ENCODE measurements at places on chromosomes 4 and X.

DNA sequence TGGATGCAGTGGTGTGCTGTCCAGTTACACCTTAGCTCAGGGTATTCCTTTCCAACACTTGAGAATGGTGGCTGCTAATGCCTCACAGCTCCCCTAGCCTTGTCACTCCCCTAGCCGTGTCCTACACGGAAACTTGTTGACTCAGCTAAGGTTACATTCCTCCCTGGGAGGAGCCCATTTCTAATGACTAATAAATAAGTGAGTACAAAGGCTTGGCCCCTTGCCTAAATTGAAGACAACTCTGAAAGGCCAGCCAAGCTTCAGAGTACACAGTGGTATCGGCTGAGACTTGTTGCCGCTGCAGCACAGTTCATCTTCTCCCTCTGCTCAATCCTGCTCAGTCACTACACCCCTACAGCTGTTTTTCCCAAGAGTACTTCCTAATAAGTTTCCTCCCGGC, 21.2 kb upstream of the SLC25A31 start:
- no peak for DNase-seq

DNA sequence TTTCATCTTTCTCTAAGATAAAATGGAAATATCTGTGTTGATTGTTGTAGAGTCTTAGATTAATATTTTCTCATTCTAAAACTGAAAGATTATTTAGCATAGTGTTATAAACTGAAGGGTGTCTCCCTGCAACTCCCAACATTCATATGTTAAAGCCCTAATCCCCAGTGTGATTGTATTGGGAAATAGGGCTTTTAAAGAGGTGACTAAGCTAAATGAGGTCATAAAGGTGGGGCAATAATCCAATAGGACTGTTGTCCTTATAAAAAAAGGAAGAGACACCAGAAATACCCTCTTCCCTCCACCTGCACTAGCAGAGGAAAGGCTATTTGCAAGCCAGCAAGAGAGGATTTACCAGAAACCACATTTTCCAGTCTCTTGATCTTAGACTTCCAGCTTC, 1626.4 kb downstream of the C4orf33 start:
- DNase-seq, result no peak

- no peak for DNase-seq
These were observed 43.8 kb downstream of the GEMIN8 start for GRCh38 chrX:13985697-13986435.

- no peak for DNase-seq
These were observed 148.3 kb downstream of the MGST2 start for GRCh38 chr4:139813881-139814280.

DNA sequence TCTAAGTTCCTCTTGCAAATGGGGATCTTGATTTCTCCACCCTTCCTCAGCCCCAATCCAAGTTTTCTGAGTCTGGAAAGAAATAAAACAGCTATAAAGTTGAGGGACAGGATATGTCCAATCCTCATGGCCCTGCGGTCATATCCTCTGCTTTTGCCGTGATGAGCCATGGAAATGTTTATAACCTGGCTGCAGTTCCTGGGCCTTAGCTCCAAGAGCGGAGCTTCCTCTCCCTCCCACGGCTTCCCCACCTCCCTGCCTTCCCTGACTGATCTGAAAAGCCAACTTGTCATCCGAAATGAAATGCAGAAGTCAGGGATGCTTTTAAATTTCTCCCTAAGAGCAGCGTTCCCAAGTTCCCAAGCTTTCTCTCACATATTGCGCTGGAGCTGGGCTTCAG, 221.5 kb upstream of the SFRP2 start:
- no peak for DNase-seq

- DNase-seq, result no peak
These were observed 12.2 kb downstream of the EGFL6 start for GRCh38 chrX:13581554-13581953.

DNA sequence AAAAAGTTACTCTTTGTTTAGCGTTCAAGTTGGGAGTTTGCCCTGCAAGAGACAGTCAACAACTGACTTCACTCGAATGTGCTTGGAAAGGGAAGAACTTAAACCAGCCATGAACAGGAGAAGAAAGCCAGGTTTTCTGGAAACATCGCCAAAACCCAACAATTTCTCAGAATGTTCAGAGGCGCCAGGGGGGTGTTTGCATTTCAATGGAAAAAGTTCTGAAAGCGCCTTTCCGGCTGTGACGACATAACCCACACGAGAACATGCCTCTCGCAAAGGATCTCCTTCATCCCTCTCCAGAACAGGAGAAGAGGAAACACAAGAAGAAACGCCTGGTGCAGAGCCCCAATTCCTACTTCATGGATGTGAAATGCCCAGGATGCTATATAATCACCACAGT, 78.1 kb upstream of the ADGRA3 start:
- no peak for DNase-seq

DNA sequence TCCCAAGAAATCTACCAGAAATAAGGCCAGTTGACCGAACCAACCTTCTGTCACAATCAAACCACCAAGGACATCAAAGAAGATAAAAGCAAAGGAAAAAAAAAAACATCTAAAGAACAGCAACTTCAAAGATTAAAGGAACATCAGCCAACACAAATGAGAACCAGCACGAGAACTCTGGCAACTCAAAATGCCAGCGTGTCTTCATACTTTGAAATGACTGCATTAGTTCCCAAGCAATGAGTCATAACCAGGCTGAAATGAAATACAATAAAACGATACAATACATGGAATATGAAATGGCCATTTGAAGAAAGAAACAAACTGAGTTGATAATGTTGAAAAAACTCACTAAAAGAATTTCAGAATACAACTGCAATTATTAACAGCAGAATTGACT, 611.6 kb upstream of the GRIA3 start:
- no peak for DNase-seq

GRCh38 chrX:63282077-63282476, 69.1 kb downstream of the SPIN4 start:
- DNase-seq, result no peak

GRCh38 chrX:128975745-128976144, 547.5 kb downstream of the SMARCA1 start:
- no peak for DNase-seq

- DNase-seq, result no peak
These were observed 988 bp upstream of the SRD5A3 start for GRCh38 chr4:55345054-55345453.

DNA sequence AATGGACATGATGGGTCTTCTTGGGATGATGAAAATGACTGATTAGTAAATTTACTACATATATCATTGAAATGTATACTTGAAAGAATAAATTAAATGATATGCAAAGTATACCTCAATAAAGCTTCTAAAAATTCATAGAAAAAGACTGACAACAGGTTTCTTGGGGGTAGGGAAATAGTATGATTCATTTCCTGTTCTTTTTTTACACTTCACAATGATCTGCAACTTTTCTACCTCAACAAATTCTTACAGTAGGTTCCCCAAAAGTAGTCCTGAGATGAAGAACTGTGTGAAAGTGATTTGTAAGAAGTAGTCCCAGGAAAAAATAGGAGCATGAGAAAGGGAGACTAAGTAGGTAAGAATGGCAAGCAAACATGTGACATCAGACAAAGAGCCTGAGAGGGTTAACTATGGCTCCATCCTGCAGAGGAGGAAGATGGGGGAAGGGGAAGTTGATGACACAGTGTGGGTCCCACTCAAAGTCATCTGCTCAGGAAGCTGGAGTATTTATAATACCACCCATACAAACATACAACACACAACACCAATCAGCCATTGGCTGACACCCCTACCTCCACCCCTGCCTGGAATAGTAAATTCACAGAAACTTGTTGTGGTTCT, 73.9 kb downstream of the ARHGAP6 start:
- DNase-seq, result no peak

DNA sequence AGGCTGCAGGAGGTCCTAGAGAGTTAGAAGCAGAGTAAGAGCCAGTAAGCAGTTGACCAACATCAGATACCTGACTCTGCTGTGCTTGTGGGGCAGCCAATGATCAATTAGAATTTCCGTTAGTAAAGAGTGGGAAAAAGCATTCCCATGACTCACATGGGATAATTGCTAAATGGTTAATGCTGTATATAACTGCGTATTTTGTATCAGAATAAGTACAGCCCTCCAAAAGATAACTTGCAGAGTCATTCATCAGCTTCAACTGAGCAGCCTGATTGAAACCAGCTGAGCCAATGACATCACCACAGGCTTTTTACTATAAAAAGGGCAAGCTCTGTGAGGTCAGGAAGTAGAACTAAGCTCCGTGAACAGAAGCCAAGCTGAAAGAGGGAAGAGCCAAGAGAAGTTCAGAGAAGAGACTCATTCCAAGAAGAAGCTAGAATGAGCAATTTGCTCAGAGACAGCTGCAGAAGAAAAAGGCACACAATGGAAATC, 67.9 kb downstream of the PPP3CA start:
- no peak for DNase-seq
